Parietal lobe (tissue), 2 donors: ENCODE measurements at places on chromosomes 1 and 21. TPM values are rescaled to one million over a fixed set of nuclear protein-coding genes. Genes with fewer than 3 reads are reported as not detected.

The SH2D2A gene
- total RNA-seq: not detected

The TIAM1 gene
- total RNA-seq: 43.2 TPM

The ADORA1 gene
- total RNA-seq: 21.9 TPM

The HSPA6 gene
- total RNA-seq: 0.94 TPM

The FCRL1 gene
- not detected for total RNA-seq
